GM12891 (cell line): ENCODE measurements at places on chromosomes 13 and 19.
A peak's percentile ranks its signal among the peaks of the same experiment; 100 is the strongest.

- DNase-seq = no peak
Measured at GRCh38 chr19:55249841-55250240, 9.0 kb downstream of the PPP6R1 start.

DNA sequence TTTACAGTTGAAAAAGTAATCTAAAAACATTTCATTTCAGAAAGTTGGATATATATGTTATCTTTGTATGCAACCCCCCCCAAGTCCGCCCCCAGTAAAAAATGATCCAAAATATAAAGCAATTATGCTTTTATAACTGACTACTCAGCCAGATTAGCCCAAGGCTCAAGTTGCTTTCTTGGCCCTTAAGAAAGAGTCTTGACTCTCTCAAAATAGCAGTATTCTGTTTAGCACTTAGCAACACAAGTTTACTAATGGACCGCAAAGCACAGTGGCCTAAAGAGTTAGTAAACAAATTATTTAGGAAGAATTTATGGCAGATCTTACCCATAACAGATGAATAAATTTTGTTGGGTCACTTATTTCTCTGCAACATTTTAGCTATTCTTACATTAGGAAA is 86.9 kb downstream of the ELF1 start:
- DNase-seq = no peak

DNA sequence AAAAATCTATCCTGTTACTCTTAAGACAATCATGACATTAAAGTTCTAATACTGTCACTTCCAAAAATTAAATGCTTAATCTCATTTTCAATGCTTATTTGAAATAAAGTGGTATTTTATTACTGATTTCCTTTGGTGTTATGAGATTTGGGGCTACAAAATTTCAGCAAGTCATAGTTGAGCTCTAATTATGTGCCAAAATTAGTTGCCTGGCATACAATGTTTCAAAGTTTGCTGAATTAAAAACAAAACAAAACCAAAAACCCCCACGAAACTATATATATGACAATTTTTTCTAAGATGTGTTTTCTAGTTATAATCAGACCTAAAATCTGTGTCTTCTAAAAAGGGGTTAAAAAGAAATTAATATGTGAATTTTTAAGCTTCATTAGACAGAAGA is 62.2 kb downstream of the KCNRG start:
- DNase-seq = no peak

DNA sequence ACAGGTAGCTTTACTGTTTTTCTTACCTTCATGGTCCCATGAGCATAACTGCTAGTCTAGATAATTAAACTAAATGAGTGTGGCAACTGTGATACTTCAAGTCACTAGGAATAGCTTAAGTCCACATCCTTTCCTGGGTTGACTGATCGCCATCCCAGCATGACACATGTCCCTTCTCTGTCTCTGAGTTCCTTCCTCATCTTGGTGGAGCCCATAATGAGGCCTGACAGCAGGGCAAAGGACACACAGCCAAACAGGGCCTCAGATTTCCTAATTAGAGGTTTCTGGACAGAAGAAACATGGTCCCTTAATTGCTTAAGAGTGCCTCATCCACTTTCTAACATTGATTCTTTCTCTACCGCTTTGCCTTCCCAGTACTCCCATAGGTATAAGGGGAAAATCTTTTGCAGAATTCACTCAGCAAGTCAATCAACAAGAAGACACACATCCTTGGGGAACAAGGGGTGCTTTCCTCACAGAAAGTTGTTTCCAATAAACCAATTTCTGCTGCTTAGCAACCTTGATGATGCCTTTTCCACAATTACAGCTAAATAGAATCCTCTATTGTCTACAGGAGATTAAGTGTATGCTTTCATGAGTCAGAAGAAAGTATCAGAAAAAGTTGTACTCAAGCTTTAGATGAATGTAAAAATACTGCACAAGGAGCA is 208.3 kb upstream of the SERP2 start:
- DNase-seq = no peak

GRCh38 chr19:41746593-41747227 is 8.6 kb upstream of the CEACAM6 start:
- peak; percentile 35 for DNase-seq

DNA sequence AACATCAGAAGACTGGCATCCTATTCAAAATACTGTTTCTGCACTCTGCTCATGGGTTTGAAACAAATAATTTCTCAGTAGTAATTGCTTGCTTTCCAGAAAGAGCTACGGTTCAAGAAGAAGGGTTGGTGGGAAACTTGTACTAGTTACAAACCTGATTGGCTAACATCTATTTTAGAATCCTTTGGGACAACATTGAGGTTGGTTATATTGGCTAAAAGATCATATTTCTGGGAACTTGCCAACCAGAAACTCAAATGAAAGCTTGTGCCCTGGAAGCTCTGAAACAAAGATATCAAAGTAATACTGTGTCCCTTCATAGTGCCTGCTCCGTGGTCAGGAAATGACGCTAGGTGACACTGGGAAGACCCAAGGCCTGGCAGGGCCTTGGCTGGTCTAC is 141.7 kb downstream of the LACC1 start:
- DNase-seq = no peak
